ENCODE measurements at places on chromosomes 1 and 21. TPM values are rescaled to one million over a fixed set of nuclear protein-coding genes. Genes with fewer than 3 reads are reported as not detected.

CBS gene
- 427 TPM for total RNA-seq

PYHIN1 gene
- 0.18 TPM for total RNA-seq

DCST2 gene
- total RNA-seq = 1.4 TPM

C1orf87 gene
- total RNA-seq = not detected

RBM11 gene
- total RNA-seq = not detected

SH2D1B gene
- 0.10 TPM for total RNA-seq

GRCh38 chr1:221415651-221416050 lies 326.2 kb downstream of the DUSP10 start:
- DNase-seq = no peak

DNA sequence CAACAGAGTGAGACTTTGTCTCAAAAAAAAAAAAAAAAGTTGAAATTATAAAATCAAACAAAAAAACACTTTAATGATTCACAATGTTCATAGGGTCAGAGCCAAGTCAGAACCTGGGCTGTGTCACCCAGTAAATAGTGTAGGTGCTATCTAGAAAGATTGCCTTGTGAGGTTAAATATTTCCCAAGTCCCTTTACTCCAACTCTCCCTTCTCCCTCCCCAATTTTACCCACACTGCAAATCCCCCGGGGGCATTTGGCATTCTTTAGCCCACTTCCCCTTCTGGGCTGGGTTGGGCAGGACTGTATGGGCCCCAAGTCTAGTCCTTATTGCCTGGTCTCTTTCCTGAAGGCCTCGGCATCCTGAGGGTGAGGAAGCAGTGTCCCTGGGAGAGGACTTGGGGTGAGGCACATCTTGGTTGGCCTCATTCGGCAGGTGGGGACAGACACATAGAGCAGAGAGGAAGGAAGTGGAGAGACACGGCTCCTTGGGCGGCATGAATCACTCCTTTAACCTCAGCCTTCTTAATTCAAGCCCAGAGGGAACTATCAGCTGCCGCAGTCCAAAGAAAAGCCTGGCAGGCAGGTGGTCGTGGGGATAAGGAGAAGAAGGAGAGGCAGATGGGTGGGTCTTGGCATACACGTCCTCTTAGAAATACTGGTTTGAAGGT lies 8.2 kb downstream of the ADORA1 start:
- DNase-seq = no peak

DNA sequence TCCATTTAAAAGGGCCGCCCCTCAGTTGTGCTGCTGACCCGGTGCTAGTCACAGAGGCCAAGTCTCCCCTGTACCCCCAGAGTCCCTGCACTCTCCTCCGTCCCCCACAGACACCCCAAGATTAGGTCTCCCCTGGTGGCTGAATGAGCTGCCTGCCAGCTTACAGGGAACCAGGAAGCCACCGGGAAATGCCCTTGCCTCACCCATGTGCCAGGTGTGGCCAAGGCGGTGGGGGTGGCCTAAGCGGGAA lies 32.7 kb downstream of the HSPG2 start:
- no peak for DNase-seq

- no peak for DNase-seq
Measured at GRCh38 chr1:155514582-155515187, 47.9 kb downstream of the ASH1L start.

- DNase-seq = no peak
Measured at GRCh38 chr1:236027104-236027503, 37.8 kb downstream of the NID1 start.

DNA sequence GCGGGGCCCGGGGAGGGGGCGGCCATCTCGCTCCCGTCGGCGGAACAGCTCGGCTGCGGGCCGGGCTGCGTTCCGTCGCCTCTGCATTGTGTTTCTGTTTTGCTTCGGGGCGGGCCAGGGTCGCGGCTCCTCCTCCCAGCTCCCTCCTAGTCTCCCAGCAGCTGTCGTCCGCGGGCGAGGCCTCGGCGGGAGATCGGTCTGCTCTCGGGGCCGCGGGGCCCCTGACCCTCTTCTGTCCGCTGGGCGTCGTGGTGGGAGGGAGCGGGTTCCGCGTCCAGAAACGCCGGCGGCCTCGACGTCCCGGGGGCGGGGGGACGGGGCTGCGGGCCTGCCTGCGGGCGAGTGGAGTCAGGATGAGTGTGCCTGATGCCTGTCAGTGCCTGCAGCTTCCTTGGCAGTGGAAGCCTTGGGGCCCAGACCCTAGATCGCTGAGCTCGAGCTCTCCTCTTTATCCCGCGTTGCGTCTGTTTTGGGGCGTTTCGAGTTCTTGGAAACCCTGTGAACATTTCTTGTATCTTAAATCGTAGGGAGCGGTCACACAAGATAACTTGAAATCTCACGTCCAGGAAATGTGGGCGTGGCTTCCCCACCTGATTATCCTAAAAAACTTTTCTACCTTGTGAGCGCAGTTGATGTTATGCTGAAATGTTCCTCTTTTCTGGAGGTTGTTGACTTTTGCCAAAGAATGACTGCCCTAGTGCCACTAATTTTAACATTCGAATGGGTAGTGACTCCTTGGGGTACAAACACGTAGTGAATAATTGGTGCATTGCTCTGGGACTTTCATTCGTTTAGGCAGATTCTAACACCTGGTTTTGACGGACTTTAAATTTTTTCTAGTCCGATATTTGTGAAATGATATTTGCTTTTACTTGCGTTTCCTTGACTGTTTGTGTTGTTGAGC lies 676 bp downstream of the MORC3 start:
- DNase-seq = peak; percentile 70

- DNase-seq = no peak
Measured at GRCh38 chr1:209593747-209594146, 10.2 kb downstream of the CAMK1G start.

GRCh38 chr1:35605867-35606182 lies 32.7 kb downstream of the TFAP2E start:
- DNase-seq = no peak

- no peak for DNase-seq
Measured at GRCh38 chr1:26378088-26378878, 5.7 kb upstream of the ZNF683 start.

- DNase-seq = no peak
Measured at GRCh38 chr1:84912726-84913554, 19.9 kb upstream of the LPAR3 start.

DNA sequence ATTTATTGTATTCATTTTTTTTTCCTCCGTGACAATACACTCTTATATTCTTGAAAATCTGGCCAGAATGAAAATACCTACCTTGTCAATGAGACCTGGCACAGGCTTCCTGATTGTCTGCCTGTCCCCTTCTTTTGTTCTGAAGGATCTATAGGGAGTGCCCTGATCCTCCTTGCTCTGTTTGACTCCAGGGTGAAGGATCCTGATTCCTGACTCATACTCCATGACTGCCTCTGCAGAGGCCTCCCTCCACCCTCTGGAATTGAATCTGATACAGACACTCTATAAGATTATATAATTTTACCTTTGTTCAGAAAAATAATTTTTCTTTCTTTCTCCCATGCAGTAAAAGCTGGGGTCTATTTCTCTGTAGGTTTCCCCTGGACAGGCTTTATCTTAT lies 116.2 kb downstream of the HMCN1 start:
- DNase-seq = no peak

GRCh38 chr1:175543447-175543846 lies 199.9 kb downstream of the TNR start:
- DNase-seq = no peak
